ENCODE measurements at places on chromosomes 6 and 20.

DNA sequence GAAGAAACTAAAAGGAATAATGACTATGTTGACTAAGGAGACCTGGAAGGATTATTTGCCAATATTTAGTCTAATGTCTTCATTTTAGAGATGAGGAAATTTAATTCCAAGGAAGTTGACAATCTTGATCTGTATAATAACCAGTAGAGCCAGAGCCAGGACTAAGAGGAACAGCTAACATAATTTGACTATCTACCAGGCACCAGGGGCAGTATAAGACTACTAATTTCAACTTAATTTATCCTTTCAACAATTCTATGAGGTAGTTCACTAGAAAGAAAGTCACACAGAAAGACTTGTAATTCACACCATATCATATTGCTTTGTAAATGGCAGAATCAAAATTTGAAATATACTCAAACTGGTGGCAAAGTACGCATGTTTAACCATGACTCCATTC lies 273.0 kb upstream of the STXBP5 start:
- no peak for DNase-seq

DNA sequence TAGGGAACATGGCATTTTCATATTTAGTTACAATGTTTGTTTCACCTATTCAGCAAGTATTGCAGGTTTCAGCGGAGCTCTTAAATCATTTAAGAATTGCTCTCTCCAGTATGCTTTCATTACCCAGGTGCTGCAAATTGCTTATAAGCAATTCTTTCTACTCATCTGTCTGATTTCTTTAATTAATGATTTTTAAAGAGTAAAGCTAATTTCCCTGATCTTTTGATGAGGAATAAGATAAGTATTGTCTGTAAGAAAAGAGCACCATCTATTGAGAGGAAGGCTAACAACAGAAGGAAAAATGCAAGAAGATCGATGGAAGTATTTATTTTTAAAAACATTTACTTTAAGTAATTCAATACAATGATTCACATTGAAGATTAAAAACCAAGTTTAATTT lies 2.0 kb downstream of the OPRM1 start:
- DNase-seq: no peak

- DNase-seq: no peak
These were observed 74.7 kb downstream of the SESN1 start for GRCh38 chr6:109019911-109020310.

DNA sequence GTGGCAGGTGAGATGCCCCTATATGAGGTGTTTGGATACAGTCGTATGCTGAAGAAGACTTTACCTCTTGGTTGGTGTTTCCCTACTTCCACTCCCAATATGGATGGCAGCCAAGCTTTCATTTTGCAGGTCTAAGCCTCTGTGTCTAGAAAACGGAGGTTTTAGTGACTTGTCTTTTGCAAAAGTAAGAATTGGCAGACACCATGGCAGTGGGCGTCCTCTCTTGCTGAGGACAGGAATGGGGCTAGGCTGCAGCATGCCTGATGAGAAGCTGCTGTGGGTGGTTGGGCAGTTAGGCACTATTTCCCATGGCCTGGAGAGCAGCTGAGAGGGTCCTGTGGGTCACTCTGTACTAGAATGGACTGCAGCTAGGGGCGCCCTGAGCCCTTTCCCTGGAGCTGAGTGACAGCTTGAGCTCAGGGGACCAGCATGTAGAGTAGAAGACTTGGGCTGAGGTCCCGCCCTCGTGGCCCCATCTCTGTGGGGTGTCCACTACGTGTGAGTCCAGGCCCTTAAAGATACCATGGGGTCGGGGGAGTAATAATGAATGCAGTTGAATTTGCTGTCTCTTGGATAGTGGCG lies 127.4 kb downstream of the CDH26 start:
- no peak for DNase-seq

GRCh38 chr6:20207088-20207418 lies 5.2 kb downstream of the MBOAT1 start:
- no peak for DNase-seq

DNA sequence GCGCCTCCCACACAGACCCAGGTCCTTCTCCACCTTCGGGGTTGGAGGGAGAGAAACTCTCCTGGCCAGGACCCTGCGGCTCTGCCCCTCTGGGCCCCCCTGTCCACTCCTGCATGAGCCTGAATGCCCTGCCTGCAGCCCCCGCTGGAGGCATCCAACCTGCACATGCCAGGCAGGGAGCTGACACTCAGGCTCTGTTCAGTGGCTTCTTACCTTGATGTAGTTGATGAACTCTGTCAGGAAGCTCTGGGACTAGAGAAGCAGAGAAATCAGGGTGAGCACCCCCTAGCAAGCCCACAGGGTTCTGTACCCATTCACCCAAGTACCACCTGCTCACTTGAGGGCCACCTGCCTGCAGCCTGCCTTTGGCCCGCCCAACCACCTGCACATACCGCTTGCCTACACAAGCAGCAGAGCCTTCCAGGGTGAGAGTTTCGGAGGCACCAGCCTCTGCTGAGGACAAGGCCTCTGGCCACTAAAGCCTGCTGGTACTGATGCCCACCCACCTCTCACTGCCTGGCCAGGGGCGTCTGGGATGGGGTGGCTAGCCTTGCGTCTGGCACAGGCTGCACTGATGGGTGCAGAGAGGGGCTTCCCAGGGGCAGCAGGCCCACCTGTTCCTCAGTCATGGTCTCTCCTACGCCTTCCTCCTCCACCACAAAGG lies 9.7 kb downstream of the DDRGK1 start:
- DNase-seq: no peak

All from iris pigment epithelial cell (primary cell).